ENCODE measurements at places on chromosomes 1 and 21.

GRCh38 chr1:225447650-225448089 is 19.8 kb upstream of the LBR start:
- DNase-seq, result peak; percentile 43

DNA sequence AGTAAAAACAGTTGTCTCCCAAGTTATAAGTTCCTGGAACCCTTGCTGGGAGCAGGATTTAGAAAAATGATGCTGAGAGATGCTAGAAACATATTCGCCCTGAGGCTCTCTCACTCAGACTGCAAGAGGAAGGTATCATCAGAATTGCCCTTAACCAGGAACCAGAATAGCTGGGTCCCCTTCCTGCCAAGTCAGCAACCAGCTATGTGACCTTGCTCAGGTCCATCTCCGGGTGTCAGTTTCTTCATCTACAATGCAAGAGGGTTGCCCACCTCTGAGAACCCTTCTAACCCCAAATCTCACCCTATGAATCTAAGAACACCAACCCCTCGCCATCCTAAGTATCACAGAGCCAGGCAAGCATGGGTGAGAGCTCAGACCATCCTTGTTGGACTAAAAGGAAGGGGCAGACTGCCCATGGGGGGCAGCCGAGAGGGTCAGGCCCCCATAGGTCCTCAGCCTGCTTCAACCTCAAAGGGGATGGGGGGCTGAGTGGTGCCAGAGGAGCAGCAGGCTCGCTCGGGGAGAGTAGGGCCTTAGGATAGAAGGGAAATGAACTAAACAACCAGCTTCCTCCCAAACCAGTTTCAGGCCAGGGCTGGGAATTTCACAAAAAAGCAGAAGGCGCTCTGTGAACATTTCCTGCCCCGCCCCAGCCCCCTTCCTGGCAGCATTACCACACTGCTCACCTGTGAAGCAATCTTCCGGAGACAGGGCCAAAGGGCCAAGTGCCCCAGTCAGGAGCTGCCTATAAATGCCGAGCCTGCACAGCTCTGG is 390 bp upstream of the S100A9 start:
- DNase-seq, result no peak

DNA sequence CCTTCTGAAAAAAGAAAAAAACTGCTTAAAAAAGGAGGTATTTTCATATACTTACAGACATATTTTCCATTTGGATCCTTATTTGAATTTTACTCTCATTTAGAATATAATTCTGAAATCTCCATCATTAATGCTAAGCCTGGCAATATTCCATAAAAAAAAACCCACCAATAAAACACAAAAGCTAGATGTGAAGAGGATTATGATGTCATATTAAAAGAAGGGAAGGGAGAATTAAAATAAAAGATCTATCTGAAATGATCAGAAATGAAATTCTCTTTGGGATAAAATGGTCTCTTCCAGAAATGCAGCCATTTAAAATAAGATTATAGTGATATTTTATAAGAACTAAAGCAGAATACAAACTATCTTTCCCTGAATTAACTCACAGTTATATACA is 206.7 kb upstream of the CAMK1G start:
- no peak for DNase-seq

- DNase-seq, result peak; percentile 72
Observed at GRCh38 chr1:174191349-174191862, 32.1 kb downstream of the RABGAP1L start.

- DNase-seq, result no peak
Observed at GRCh38 chr21:15010645-15011044, 54.2 kb downstream of the NRIP1 start.

DNA sequence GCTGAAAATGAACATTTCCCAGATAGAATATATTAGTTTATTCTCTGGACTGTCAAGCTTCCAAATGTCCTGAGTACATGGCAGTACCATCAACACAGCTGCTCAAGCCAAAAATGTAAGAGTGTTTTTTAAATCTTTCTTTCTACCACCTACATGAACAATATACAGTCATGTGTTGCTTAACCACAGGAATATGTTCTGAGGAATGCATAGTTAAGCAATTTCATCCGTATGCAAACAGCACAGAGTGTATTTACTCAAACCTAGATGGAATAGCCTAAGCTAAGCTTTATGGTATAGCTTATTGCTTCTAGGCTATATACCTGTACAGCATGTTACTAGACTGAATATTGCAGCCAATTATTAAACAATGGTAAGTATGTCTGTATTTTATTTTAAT is 561.9 kb upstream of the ADGRL4 start:
- DNase-seq, result peak; percentile 47
